ENCODE measurements at places on chromosomes 5 and 9.

DNA sequence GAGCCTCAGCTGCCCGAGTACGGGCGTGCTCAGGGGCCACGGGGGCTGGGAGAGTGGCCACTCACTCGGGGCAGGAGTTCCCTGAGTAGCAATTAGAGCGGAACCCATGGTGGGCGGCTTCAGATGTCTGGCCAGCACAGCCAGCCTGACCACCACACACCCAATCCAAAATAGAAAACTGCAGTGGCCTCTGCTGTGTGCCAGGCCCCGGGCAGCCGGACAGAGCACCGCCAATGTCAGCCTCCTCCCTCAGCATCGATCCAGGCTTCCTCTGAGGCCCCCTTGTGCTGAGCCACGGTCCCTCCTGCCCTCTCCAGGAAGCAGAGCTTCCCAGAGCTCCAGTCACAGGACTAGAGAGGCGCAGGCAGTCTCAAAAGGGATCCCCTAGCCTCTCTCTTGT is 2.7 kb downstream of the ADAMTS2 start:
- no peak for DNase-seq

GRCh38 chr9:25813478-25813877 is 135.2 kb upstream of the TUSC1 start:
- no peak for DNase-seq

GRCh38 chr5:155679530-155679929 is 647.4 kb upstream of the SGCD start:
- no peak for DNase-seq

- DNase-seq = no peak
Measured at GRCh38 chr5:531101-531748, 7.0 kb upstream of the SLC9A3 start.

DNA sequence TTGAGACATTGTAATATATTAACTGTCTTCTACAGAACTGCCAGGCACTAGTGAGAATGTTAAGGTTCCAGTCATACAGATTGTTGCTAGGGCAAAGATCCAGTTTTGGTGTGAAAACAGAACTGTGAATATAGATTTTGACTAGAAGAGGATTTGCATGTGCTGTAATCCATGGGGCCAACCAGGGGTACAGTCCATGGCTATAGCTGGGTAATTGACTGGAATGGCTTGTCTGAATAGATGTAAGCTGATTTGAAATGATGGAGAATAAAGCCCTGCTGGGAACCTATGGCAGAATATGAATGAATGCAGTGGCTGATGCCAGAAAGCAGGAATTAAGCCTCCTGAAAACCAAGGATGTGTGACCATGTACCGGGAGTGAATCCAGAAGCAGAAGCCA is 748.5 kb upstream of the CDH10 start:
- no peak for DNase-seq

GRCh38 chr5:5770825-5771224 is 348.3 kb downstream of the ICE1 start:
- DNase-seq = no peak

DNA sequence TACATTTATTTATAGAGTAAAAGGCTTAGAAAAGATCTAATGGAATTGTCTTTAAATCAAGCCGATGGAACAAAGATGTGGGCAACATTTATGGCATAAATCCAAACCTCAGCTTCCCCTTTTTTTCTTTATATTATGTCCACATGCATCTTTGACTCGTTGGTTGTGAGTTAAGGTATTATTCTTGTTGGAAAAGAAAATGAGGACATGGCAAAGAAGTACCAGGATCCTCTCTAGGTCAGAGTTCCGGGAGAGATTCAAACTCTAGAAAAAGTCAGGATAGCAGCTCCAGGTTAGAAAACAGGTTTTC is 508 bp upstream of the NME5 start:
- DNase-seq = no peak

DNA sequence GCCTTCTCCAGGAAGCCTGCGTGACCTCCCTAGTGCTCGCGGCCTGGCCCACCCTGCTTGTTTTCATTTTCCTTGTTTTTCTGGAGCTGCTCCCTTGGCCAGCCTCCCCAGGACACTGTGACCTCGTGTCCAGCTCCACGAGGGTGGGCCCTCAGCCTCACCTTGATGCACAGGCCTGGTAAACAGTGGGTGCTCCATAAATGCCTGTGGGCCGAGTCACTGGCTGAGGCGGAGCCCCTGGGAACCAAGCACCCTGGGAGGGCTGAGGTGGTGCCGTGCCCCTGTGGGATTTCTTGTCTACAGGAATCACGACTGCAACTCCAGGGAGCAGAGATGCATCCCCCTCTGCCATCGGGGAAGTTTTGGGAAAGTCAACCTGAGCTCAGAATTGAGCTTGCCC is 17.2 kb downstream of the FAM163B start:
- no peak for DNase-seq

- no peak for DNase-seq
Measured at GRCh38 chr5:3336666-3337065, 259.0 kb upstream of the IRX1 start.

GRCh38 chr9:91258451-91258850 is 103.3 kb downstream of the AUH start:
- DNase-seq = no peak

GRCh38 chr9:124035001-124035650 is 23.6 kb downstream of the LHX2 start:
- no peak for DNase-seq
